Astrocyte (in vitro differentiated cells and primary cell): ENCODE measurements at places on chromosomes 4 and X. TPM values are rescaled to one million over a fixed set of nuclear protein-coding genes. Genes with fewer than 3 reads are reported as not detected.

The SRPX2 gene
- 39.3 and 50.1 TPM in 2 replicates for total RNA-seq

The SLC34A2 gene
- total RNA-seq: 0.26 and 0.32 TPM in 2 replicates

The ADGRA3 gene
- 27.3 TPM in 2 replicates for total RNA-seq

The TMSB15C gene
- total RNA-seq: 2.3 and 2.7 TPM in 2 replicates

The PAPSS1 gene
- 100 and 102 TPM in 2 replicates for total RNA-seq

The EGFL6 gene
- 0.18 TPM in 1 of 2 replicates, not detected in the other for total RNA-seq

GRCh38 chr4:149910604-149911350, 95.1 kb upstream of the IQCM start:
- no peak overlapping the region for H3K4me3 ChIP-seq
- no peaks in the 10 kb centered on the region for H3K36me3 ChIP-seq
- H3K4me1 ChIP-seq: no peaks in the 10 kb centered on the region

DNA sequence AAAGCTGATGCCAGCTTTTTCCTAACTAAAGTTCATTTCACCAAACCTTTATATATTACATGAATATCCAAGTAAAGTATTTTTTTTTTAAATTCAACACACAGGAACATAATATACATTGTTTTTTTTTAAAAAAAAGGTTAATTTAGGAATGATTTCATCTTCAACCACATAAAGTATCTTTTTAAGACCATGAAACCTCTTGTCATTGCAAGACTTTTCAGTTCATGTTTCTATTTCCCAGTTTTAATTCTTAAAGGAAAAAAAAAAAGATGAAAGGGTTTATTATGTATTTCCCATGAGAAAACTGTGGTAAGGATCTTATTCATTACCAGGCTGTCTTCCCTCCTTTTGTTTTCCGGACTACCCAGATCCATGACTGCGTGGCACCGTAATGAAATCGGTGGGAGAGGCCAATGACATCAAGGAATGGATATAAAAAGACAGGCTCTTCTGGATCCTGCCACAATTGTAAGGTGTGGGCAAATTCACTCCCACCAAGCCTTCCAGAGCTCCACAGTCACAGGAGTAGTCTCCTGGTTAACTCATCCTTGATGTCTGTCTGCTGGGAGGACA, 84.7 kb upstream of the CBR4 start:
- DNase-seq: no peak
- H3K27ac ChIP-seq: no peak overlapping the region
- no peak overlapping the region for H3K4me3 ChIP-seq
- no peaks in the 10 kb centered on the region for H3K27me3 ChIP-seq
- H3K36me3 ChIP-seq: peaks cover 34% of the 10 kb centered on the region

DNA sequence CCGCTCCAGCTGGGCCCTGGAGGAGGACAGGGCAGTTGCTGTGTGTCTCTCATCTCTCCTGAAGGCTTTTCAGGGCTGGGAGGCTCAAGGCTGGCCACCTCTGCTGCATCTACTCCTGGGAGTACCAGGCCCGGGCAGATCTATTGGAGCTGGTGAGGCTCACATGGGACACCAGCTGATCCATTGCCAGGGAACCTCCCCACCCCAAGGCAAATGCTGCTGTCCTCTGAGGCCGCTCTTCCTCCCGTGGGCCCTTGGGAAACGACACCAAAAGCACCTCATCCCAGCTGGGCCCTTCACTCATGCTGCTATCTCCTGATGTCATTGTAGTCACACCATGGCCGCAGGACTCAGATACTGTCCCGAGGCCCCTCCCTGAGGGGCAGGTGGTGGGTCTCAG, 3.6 kb downstream of the UBL4A start:
- no peak overlapping the region for H3K4me3 ChIP-seq
- peaks cover 10% of the 10 kb centered on the region for H3K4me1 ChIP-seq
- DNase-seq: no peak
- H3K27me3 ChIP-seq: no peaks in the 10 kb centered on the region
- no peaks in the 10 kb centered on the region for H3K36me3 ChIP-seq

DNA sequence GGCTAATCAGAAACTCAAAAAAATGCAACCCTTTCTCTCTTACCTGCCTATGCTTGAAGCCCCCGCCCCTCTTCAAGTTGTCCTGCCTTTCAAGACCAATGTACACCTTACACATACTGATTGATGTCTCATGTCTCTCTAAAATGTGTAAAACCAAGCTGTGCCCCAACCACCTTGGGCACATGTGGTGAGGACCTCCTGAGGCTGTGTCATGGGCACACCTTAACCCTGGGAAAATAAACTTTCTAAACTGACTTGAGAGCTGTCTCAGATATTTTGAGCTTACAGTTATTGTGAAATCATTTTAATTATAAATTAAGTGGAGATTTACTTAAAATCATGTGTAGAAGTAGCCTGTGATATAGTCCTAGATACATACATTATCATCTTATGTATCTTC, 22.2 kb downstream of the GUF1 start:
- no peaks in the 10 kb centered on the region for H3K27me3 ChIP-seq
- H3K4me1 ChIP-seq: no peaks in the 10 kb centered on the region
- DNase-seq: no peak
- H3K36me3 ChIP-seq: peaks cover 46% of the 10 kb centered on the region
- H3K27ac ChIP-seq: no peak overlapping the region

GRCh38 chr4:48196758-48197504, 62.9 kb upstream of the TXK start:
- H3K4me3 ChIP-seq: no peak overlapping the region
- H3K27ac ChIP-seq: no peak overlapping the region
- peaks cover 5% of the 10 kb centered on the region for H3K27me3 ChIP-seq
- H3K4me1 ChIP-seq: peaks cover 3% of the 10 kb centered on the region
- H3K36me3 ChIP-seq: no peaks in the 10 kb centered on the region

DNA sequence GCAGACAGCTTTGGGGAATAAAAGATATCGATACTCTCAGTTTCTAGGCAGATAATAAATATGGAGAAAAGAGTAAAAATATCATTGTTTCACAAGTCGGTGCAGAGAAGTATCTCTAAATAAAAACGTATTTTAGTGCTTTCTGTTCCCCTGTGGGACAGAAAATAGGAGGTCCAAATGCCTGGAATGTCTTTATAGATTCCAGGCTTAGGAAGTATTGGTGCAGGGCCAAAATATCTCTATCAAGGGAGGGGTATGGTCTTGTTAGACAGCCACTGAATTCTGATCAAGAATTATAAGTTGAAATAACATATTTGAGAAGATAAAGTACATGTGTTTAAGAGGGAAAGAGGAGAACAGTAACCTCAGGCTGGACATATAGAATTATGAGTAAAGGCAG, 596.4 kb downstream of the PCDH18 start:
- H3K4me1 ChIP-seq: no peaks in the 10 kb centered on the region
- no peak overlapping the region for H3K4me3 ChIP-seq
- no peak for DNase-seq
- no peak overlapping the region for H3K27ac ChIP-seq
- no peaks in the 10 kb centered on the region for H3K36me3 ChIP-seq

GRCh38 chrX:34634349-34634748, 22.7 kb downstream of the TMEM47 start:
- no peaks in the 10 kb centered on the region for H3K4me1 ChIP-seq
- DNase-seq: no peak
- H3K36me3 ChIP-seq: no peaks in the 10 kb centered on the region
- H3K4me3 ChIP-seq: no peak overlapping the region
- H3K27me3 ChIP-seq: no peaks in the 10 kb centered on the region

DNA sequence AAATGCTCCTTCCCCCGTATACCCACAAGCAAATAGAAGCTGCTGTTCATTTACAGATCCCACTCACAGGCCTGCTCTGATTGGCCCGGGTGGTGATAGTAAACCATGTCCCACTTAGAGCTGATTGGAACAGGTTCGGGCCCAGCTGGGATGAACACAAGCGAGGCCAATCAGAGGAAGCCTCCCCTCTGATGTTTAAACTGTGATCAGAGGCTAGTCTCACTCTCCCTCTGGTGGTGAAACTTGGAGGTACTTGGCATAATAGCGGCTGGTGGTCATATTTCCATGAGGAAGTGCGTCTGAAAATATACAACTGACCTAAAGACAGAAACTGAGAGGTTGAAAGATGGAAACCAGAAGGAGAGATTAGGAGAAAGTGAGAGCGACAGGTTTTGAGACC, 51.5 kb upstream of the TRPC3 start:
- H3K27me3 ChIP-seq: peaks cover 5% of the 10 kb centered on the region
- H3K36me3 ChIP-seq: no peaks in the 10 kb centered on the region
- H3K27ac ChIP-seq: no peak overlapping the region

GRCh38 chr4:101596781-101597552, 193.6 kb upstream of the BANK1 start:
- no peak for DNase-seq
- H3K27ac ChIP-seq: no peak overlapping the region
- no peaks in the 10 kb centered on the region for H3K4me1 ChIP-seq
- H3K27me3 ChIP-seq: no peaks in the 10 kb centered on the region
- H3K36me3 ChIP-seq: no peaks in the 10 kb centered on the region
- H3K4me3 ChIP-seq: no peak overlapping the region

GRCh38 chrX:13778916-13779315, 38.0 kb downstream of the GPM6B start:
- peak; percentile 36 for DNase-seq
- H3K4me3 ChIP-seq: no peak overlapping the region
- peaks cover 9% of the 10 kb centered on the region for H3K36me3 ChIP-seq

DNA sequence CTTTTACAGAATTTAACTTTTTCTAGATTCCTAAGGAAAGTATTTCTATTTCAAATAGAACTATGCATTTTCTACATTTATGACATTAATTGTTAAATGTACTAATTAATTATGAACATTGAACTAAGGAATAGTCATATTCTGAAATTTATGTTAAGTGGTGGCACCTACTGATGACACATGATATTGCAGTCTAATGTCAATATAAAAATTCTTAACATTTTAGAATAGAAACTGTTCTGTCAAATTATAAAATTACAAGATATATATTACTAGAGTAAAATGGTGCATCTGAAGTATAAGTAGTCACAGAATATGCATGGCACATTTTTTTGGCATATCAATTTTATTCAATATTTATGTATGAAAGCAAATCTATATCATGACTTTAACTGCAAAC, 40.2 kb upstream of the NDNF start:
- H3K4me1 ChIP-seq: no peaks in the 10 kb centered on the region
- H3K27me3 ChIP-seq: no peaks in the 10 kb centered on the region
- H3K36me3 ChIP-seq: no peaks in the 10 kb centered on the region
- no peak overlapping the region for H3K4me3 ChIP-seq
- no peak for DNase-seq

- DNase-seq: no peak
- H3K4me1 ChIP-seq: no peaks in the 10 kb centered on the region
- no peak overlapping the region for H3K4me3 ChIP-seq
- H3K27me3 ChIP-seq: no peaks in the 10 kb centered on the region
Measured at GRCh38 chr4:75698162-75698962, 25.2 kb upstream of the G3BP2 start.

GRCh38 chrX:72271091-72271788, 5.8 kb downstream of the RPS4X start:
- no peak for DNase-seq
- no peaks in the 10 kb centered on the region for H3K27me3 ChIP-seq
- peak overlapping the region; percentile 5 for H3K4me3 ChIP-seq
- H3K4me1 ChIP-seq: peaks cover 56% of the 10 kb centered on the region

DNA sequence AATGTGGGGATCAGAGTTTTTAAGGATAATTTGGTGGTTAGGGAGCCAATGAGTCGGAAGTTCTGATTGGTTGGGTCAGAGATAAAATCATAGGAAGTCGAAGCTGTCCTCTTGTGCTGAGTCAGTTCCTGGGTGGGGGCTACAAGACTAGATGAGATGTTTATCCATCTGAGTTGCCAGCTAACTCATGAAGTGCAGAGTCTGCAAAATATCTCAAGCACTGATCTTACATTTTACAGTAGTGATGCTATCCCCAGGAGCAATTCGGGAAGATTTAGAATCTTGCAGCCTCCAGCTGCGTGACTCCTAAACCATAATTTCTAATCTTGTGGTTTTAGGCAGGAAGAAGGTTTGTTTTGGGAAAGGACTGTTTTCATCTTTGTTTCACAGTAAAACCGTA, 565.8 kb upstream of the SPANXN1 start:
- DNase-seq: no peak
- H3K27ac ChIP-seq: no peak overlapping the region

GRCh38 chrX:20527558-20528011, 260.9 kb upstream of the RPS6KA3 start:
- H3K27me3 ChIP-seq: no peaks in the 10 kb centered on the region
- DNase-seq: no peak
- H3K4me3 ChIP-seq: no peak overlapping the region
- H3K27ac ChIP-seq: no peak overlapping the region

DNA sequence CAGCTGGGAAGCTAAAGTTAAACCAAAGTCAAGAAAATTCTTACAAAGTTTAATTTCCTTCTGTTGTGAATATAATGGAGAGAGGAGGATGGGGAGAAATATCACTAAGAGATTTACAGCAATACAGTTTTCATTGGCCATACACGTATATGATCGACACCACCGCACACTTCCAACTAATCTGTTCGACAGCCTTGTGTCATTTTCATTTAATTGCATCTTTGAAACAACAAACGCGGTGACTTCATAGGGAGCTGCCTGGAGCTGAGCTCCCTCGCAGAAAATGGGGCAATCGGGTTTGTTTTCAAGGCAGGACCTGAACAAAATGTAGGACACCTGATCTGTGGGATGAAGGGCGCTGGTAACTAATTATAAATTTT, 1.3 kb downstream of the PTPN13 start:
- H3K27me3 ChIP-seq: no peaks in the 10 kb centered on the region
- peaks cover 22% of the 10 kb centered on the region for H3K4me1 ChIP-seq
- peak overlapping the region; percentile 91 for H3K27ac ChIP-seq
- H3K36me3 ChIP-seq: no peaks in the 10 kb centered on the region
- DNase-seq: peak; percentile 32

- no peak for DNase-seq
- H3K4me3 ChIP-seq: no peak overlapping the region
- H3K4me1 ChIP-seq: no peaks in the 10 kb centered on the region
- H3K36me3 ChIP-seq: no peaks in the 10 kb centered on the region
- no peak overlapping the region for H3K27ac ChIP-seq
- H3K27me3 ChIP-seq: no peaks in the 10 kb centered on the region
Measured at GRCh38 chr4:52157641-52158316, 106.7 kb downstream of the SPATA18 start.

DNA sequence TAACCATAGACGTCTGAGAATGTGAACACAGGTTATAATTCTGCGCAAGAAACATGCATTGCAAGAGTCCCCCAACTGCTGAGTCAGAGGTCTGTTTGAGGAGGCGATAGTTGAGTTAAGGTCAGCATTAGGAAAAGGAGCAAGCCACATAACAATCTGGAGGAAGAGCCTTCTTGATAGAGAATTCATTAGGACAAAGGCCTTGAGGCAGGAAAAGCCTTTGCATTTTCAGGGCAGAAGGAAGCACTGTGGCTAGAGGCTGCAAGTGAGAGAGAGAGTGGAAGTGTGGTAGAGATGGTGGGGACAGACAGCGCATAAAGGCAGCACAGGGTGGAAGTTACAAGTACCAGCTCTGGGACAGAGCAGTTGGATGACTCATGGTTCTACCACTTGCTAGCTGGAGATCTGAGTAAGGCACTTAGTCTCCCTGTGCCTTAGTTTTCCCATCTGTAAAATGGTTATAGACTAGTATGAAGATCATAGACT, 125.8 kb upstream of the LNX1 start:
- peaks cover 11% of the 10 kb centered on the region for H3K4me1 ChIP-seq
- no peaks in the 10 kb centered on the region for H3K27me3 ChIP-seq
- no peak overlapping the region for H3K27ac ChIP-seq
- no peak overlapping the region for H3K4me3 ChIP-seq
- DNase-seq: peak; percentile 40
